Thoracic aorta (tissue), 2 donors: ENCODE measurements at places on chromosomes 7 and 10. TPM values are rescaled to one million over a fixed set of nuclear protein-coding genes. Genes with fewer than 3 reads are reported as not detected.

- no peaks in the 10 kb centered on the region for H3K27me3 ChIP-seq
- no peak for DNase-seq
- H3K36me3 ChIP-seq: no peaks in the 10 kb centered on the region
These were observed 6.6 kb downstream of the PDE1C start for GRCh38 chr7:32063614-32064013.

DNA sequence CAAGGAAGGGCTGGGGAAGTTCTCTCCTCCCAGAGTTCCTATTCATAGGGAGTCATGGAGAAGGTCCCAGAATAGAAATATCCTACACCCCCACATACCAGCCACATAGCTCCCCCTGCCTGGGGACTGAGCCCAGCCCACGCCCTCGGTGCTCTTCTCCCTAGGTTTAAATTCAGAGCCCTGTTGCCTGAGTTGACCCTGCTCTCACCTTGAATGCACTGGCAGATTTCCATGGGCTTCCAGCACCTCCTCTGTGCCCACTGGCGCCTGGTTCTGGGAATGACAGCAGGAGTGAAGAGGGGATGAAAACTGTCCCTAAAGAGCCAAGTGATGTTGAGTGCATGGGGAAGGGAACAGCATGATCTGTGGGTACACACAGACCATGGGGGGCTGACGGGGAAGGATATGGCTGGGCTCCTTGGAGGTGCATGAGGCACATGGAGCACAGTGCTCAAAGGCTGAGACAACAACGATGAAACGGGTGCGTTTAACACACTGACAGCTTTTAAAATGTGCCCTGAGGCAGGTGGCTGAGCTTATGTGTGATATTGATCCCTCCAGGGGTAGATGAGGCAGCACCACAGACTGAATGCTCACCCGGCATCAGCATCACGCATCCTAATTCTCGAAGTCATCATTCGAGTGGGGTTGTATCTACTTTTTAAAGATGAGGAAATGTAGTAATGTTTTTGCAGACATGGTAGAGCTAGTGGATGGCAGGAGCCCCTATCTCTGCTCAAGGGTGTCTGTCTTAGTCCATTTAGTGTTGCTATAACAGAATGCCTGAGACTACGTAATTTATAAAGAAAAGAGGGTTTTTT lies 53.7 kb upstream of the IGFBP3 start:
- DNase-seq: no peak
- H3K27ac ChIP-seq: no peak overlapping the region
- no peaks in the 10 kb centered on the region for H3K27me3 ChIP-seq
- H3K4me1 ChIP-seq: peaks cover 47% of the 10 kb centered on the region

DNA sequence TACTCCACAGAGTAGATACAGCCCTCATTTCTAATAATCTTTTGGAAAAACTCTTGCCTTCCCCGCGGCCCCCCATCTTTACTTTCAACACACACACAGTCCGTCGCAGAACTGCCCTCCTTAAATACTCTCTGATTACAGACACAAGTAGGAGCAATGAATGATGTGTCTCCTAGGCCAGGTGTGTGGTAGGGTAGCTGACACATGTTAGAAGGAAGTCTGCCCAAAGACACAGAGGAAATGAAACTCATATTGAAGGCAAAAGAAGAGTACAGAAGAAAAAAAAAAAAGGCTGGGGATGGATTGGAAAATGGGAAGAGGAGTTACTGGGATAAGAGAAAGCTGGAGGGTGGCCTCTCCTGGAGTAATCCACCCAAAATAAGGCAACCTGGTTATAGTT lies 14.6 kb downstream of the OPALIN start:
- no peak overlapping the region for H3K27ac ChIP-seq
- no peak for DNase-seq
- H3K27me3 ChIP-seq: no peaks in the 10 kb centered on the region
- no peaks in the 10 kb centered on the region for H3K36me3 ChIP-seq
- no peak overlapping the region for H3K4me3 ChIP-seq
- H3K4me1 ChIP-seq: no peaks in the 10 kb centered on the region

GRCh38 chr10:43407148-43407575 lies 1.8 kb downstream of the HNRNPF start:
- no peaks in the 10 kb centered on the region for H3K36me3 ChIP-seq
- H3K27ac ChIP-seq: peak overlapping the region; percentile 99
- no peaks in the 10 kb centered on the region for H3K27me3 ChIP-seq
- H3K4me3 ChIP-seq: peak overlapping the region; percentile 85
- DNase-seq: no peak
- H3K4me1 ChIP-seq: peaks cover 54% of the 10 kb centered on the region

DNA sequence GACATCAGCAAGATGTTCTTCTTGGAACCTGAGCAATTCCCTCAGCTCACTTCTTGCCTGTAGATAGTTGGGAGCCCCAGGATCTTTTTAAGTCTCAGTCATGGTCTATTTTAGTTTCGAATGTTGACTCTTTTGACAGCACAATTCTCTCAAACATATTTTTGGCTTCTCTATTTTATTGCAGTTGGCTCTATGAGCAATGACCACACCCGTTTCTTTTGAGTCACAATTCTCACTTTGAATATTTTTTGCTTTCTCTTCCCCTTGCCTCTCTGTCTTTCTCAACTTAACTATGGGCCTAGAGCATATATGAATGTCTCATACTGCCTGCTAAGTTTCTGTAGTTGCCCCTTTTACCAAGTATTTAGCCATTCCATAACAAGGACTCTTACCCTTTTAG lies 222.8 kb downstream of the PTN start:
- H3K36me3 ChIP-seq: no peaks in the 10 kb centered on the region
- H3K27ac ChIP-seq: no peak overlapping the region
- no peaks in the 10 kb centered on the region for H3K4me1 ChIP-seq

Gene ZNF33B
- 5.6 TPM for total RNA-seq
